ENCODE measurements at places on chromosomes 4 and X.

DNA sequence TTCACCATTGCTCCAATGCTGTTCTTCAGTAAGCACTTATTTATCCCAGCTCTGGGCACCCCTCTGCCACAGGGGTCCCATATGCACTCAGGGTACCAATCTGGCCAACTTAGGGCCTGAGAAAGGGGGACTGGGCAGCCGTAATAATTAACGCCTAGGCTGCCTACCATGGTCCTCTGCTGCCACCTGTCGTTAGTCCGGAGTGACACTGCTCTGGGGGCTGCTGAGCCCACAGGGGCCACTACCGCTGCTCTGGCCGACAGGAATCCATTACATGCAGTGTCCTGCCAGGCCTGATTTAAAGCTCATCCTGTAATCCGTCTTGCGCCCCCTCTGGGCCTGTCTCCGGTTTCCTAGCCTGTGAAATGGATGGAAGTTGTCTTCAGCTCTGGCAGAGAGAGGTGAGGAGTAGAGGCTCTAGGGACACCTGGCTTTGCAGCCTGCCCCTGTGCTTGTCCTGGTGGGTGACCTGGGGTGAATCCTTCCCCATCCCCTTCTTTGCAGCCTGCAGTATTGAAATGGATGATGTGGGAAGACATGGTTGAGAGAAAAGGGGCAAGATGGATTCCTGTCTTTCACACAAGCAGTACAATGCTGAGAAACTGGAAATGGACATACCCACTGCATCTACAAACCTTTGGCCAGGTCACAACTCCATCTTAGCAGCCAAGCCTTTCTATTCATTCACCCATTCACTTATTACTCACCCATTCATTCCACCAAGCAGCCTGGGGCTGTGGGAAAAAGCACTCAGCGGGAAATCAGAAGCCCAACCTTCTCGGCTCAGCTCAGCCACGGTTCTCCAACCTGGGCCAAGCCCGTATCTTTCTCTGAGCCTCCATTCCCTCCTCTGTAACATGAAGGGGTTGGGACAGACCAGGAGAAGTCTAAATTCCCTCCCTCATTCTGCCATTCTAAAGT lies 116.3 kb upstream of the NALF2 start:
- DNase-seq, result peak; percentile 93

DNA sequence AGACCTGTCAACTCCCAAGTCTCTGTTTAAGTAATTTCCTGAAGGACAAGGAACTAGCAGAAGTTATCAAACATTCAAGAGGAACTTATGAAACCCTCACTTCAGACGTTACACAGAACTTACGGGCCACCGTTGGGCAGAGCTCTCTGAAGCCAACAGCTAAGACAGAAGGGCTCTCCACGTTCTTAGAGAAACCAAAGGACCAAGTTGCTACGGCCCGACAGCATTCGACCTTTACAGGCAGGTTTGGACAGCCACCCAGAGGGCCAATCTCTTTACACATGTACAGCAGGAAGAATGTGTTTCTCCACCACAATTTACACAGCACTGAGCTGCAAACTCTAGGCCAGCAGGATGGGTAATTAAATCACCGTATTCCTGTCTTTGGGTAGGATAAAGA lies 705.1 kb upstream of the GRID2 start:
- DNase-seq, result no peak

DNA sequence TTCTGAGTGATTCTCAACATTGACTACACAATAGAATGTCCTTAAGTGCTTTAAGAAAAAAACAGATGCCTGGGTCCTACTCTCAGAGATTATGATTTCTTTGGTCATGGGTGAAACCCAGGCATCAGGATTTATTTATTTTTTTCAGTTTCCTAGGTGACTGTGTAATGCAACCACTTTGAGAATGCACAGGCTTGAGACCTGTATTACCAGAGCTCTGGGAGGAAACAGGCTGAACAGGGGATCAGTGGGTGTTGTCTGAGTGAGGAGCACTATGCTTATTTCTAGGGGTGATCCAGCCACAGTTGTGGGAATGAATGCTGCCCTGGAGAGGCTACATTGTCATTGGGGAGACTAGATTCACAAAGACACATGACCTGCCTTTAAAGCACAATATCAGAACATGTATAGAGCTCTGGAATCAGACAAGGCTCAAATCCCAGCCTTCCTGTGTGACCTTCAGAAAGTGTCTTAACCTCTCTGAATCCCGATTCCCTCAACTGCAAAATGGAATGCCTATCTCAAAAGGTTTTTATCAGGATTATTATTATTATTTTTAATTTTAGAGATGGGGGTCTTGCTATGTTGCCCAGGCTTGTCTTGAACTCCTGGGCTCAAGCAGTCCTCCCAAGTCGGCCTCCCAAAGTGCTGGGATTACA lies 61.6 kb upstream of the PRPS1 start:
- no peak for DNase-seq

- DNase-seq, result no peak
These were observed 129.6 kb upstream of the BMP3 start for GRCh38 chr4:80900908-80901307.

- no peak for DNase-seq
These were observed 1.4 kb downstream of the AR start for GRCh38 chrX:67545036-67545821.

GRCh38 chrX:69028006-69028760 lies 137.1 kb downstream of the PJA1 start:
- peak; percentile 56 for DNase-seq

DNA sequence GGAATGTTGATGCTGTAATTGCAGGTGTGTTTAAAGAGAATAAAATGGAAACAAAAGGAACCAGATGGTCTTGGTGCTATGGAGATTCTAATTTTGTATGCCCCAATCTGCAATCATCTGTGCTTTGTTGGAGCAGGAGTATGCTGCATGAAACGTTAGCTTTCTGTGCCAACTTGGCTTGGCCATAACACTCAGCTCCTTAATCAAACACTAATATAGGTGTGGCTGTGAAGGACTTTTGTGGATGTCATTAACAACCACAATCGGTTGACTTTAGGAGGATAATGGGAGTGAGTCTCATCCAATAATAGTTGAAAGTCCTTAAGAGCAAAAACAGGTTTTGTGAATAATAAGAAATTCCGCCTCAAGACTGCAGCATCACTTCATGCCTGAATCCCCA lies 399.2 kb downstream of the NLGN4X start:
- no peak for DNase-seq

DNA sequence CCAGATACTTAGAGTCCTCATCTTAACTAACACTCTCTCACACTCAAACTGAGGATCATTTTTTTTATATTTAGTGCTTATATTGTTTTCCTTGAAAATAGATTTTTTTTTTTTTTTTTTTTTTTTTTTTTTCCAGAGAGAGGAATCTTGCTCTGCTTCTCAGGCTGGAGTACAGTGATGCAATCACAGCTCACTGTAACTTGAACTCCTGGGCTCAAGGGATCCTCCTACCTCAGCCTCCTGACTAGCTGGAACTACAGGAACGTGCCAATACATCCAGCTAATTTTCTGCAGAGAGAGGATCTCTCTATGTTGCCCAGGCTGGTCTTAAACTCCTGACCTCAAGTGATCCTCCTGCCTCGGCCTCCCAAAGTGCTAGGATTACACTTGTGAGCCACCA lies 650.3 kb upstream of the ATOH1 start:
- DNase-seq, result no peak

- DNase-seq, result no peak
These were observed 9.4 kb upstream of the RASL11B start for GRCh38 chr4:52852711-52853110.
